Gastrocnemius medialis (tissue), 4 donors: ENCODE measurements at places on chromosomes 7 and 10.

- DNase-seq = no peak
Measured at GRCh38 chr7:37964196-37964595, 43.8 kb downstream of the EPDR1 start.

GRCh38 chr10:24495666-24496460, 227.8 kb downstream of the ARHGAP21 start:
- no peak for DNase-seq

- DNase-seq = no peak
Measured at GRCh38 chr7:6508950-6509349, 42.3 kb downstream of the GRID2IP start.

DNA sequence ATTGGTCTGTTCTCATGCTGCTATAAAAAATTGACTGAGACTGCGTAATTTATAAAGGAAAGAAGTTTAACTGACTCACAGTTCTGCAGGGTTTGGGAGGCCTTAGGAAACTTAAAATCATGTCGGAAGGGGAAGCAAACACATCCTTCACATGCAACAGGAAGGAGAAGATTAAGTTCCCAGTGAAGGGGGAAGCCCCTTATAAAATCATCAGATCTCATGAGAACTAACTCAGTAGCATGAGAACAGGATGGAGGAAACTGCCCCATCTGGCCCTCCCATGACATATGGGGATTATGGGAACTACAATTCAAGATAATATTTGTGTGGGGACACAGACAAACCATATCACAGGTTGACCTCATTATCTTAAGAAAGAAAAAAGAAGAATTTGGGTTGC, 134.5 kb downstream of the PPP1R3A start:
- DNase-seq = no peak
